ENCODE measurements at places on chromosomes 7 and 10.
A peak's percentile ranks its signal among the peaks of the same experiment; 100 is the strongest.

DNA sequence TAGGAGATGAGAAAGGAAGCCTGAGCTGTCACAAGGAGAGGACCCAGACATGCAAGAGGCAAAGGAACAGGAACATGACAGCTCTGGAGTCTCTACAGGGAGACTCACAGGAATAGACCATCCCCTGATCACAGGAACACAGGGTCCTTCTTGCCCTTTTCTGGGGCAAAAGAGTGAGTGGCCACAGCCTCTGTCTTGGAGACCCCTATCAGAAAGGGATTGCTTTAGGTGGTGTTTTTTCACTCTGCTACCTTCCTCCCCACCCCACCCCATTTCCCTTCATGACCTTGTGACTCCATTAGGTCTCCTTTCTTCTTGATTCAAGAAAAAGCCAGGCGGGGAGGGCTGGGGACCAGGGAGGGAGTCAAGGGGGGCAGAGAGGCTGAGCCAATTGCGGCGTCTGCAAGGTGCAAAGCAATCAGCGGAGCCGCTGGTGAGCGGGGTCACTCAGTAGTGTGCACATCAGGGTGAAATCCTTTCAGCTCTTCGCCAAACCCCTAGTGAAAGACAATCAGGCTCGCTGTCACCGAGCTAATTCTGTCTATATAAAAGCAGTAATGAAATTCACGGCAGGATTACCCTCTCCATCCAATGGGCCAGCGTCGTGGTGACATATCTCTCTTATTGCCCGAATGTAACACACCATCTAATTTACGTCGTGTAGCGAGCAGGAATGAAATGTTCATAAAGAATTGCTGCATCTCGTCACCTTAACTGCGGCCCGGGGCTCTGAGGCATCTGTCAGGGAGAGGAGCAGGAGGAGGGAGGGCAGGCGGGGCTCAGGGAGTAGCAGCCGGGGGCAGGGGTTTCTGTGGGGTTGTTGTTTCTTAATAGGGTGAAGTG is 31.5 kb upstream of the BTRC start:
- no peak for DNase-seq

GRCh38 chr10:19043431-19043830 is 5.2 kb upstream of the MALRD1 start:
- no peak for DNase-seq

- no peak for DNase-seq
Observed at GRCh38 chr7:4919969-4920766, 36.7 kb upstream of the RADIL start.

- DNase-seq = no peak
Observed at GRCh38 chr10:36640626-36641025, 484.8 kb upstream of the ANKRD30A start.

- no peak for DNase-seq
Observed at GRCh38 chr7:151755131-151755801, 121.6 kb downstream of the PRKAG2 start.

DNA sequence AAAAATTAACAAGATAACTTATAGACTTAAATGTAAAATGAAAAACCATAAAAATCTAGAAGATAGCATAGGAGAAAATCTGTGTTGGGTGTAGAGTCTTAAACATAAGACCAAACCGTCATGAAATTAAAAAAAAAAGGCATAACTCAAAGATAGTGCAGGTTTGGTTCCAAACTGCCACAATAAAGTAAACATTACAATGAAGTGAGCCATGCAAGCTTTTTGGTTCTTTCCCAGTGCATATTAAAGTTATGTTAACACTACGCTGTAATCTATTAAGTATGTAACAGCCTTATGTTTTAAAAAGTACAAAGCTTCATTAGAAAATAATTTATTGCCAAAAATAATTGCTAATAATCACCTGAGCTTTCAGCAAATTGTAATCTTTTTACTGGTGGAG is 1366.5 kb upstream of the LRRTM3 start:
- DNase-seq = no peak

- DNase-seq = no peak
Observed at GRCh38 chr10:340646-341045, 205.4 kb downstream of the ZMYND11 start.

GRCh38 chr7:17013204-17013603 is 131.4 kb upstream of the AGR3 start:
- no peak for DNase-seq

DNA sequence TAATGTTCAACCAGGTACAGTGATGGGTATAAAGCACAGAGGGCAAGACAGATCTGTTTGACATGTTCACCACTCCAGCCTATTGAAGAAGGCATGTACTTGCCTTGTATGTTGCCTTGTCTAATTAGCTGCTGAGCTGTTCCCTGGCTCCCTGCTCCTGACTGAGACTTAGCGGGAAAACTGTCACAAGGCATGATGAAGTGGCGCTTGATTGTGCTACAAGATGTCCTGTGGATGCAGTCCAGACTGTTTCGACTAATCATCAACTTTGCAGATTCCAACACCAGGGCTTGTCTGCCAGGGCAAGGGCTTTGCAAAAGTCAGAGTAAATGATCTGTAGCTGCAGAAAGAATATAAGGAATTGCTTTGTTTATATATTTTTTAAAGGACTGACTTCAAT is 136.2 kb upstream of the NRBF2 start:
- no peak for DNase-seq

- no peak for DNase-seq
Observed at GRCh38 chr7:132991615-132992587, 90.0 kb downstream of the CHCHD3 start.

- no peak for DNase-seq
Observed at GRCh38 chr7:42457663-42458062, 220.7 kb upstream of the GLI3 start.

DNA sequence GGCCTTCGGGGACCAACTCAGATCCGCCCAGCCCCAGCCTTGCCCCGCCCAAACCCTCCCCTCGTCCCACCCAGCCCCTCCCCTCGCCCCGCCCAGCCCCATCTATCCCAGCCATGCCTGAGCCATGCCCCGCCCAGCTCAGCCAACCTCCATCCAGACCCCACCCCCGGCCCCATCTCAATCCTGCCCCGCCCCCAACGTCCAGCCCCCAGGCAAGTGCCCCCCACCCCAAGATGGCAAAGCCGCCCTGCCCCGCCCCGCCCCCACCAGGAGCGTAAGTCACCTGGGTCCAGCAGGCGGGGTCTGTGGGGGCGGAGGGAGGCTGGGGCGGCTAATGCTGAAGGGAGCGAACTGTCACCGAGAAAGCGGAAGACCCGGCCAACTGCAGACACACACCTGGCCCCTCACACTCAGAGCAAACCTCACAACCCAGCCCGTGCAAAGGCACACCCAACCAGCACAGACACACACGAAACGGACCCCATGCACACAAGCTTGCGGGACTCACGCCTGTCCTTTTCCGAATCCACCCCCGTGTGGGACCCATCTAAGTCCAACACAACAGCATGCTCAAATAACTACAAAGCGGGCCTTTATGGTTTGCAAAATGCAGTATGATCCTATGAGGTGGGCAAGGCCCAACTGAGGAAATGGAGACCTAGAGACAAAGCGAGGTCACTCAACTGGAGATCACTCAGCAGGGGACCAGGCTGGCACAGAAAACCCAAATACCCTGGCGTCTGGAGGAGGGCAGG is 11.5 kb upstream of the OGA start:
- peak; percentile 26 for DNase-seq

Measured in NCI-H1105 treated with DMSO at 0.1 percent for 48 hours (cell line).